ENCODE measurements at places on chromosomes 11 and 22.

GRCh38 chr11:10324474-10324873, 19.6 kb downstream of the ADM start:
- no peak for DNase-seq

- no peak for DNase-seq
Observed at GRCh38 chr11:101435408-101435973, 148.3 kb downstream of the TRPC6 start.

GRCh38 chr11:64341851-64342791, 2.1 kb downstream of the CCDC88B start:
- peak; percentile 66 for DNase-seq

- no peak for DNase-seq
Observed at GRCh38 chr11:20154381-20154780, 5.9 kb downstream of the DBX1 start.

DNA sequence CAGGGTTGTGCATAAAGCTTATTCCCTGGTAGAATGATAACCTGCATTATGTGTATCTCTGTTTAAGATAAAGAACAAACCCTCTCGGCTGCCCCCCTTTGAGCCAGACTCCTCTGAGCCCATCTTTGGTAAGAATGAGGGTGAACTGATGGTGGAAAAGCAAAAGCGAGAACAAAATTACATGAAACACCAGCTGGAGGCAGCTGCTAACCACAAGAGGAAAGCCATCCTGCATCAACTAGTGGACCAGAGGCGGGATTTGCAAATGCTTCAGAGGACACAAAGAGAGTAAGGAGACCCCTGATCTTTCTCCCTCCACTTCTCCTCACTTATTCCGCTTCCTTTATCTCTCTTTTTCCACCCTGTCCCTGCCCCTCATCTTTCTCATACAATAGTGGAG, 40.3 kb downstream of the CCDC81 start:
- DNase-seq = no peak

- no peak for DNase-seq
Observed at GRCh38 chr11:30172883-30173311, 57.9 kb upstream of the FSHB start.

DNA sequence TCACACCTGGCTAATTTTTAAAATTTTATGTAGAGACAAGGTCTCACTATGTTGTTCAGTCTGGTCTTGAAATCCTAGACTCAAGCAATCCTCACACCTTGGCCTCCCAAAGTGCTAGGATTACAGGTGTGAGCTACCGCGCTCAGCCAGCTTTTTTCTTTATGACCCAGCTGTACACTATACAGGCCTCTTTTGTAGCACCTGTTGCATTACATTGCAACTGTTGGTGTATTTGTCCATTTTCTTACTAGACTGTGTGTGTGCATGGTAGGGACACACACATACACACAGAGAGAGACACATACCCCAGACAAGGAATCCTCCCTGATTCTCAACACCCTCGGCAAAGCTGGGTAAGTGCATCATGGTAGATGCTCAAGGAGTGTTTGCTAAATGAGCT, 61.7 kb downstream of the NAV2 start:
- DNase-seq = no peak

GRCh38 chr11:134164490-134165370, 59.0 kb downstream of the NCAPD3 start:
- no peak for DNase-seq

DNA sequence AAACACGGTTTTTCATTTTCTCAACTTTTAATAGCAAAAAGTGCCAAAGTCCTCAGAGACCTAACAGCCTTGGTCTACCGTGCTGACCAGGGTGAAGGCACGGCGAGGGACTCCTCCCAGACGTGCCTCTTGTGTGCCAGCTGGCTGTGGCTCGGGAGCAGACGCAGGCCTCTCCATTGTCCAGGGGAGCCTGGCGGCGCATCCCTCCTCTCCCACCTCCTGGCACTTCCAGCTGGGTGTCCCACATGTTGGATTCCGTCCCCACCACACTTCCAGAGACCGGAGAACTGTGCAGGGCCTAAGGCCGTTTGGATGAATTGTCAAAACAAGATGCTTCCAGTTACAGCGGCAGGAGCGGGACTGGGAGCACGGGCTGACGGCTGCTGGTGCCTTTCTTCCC, 11.6 kb downstream of the CDPF1 start:
- DNase-seq = no peak
